ENCODE measurements at places on chromosomes 7 and 10.
A peak's percentile ranks its signal among the peaks of the same experiment; 100 is the strongest.

GRCh38 chr7:1513657-1514095, 9.5 kb upstream of the INTS1 start:
- DNase-seq = no peak

- DNase-seq = no peak
Observed at GRCh38 chr10:43040482-43041256, 36.2 kb upstream of the RET start.

DNA sequence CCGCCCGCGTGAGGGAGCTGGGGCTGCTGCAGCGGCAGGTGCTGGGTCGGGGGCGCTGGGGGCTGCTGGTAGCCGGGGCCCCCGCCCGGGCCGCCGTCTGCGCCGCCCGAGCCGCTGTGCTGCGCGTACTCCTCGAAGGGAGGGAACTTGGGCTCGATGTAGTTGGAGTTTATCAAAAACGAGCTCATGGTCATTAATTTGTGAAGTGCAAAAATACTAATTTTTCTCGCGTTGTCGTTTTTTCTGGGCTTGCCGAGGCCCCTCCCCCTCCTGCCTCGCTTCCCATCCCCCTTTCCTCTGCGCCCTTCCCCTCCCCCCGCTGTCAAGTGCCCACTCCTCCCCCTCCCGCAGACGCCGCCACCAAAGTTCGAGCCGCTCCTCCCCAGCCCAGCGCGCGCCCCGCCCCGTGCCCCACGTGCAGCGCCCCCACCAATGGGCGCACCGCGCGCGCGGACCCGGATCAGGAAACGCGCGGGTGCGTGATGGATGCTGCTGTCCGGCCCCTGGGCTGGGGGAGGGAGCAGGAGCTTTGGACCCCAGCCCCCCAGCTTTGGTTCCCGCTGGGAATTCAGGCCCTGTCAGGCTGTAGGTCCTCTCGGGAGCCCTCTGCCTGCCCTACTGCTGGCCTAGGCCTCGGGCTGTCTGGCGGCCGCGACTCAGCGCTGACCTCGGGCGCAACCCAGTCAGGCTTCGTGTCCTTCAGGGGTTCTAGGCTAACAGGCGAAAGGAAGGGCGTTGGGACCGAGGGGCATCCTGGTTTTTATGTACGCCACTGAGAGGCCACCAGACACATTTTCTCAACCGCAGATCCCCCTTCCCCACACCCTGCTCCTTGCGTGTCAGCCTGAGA, at the start of gene HOXA4:
Gene HOXA4, minus strand, starts transcription at position 218 of the 850 bp plus-strand sequence. Its CDS starts 24 bp downstream, at position 194.
- DNase-seq = peak; percentile 84

DNA sequence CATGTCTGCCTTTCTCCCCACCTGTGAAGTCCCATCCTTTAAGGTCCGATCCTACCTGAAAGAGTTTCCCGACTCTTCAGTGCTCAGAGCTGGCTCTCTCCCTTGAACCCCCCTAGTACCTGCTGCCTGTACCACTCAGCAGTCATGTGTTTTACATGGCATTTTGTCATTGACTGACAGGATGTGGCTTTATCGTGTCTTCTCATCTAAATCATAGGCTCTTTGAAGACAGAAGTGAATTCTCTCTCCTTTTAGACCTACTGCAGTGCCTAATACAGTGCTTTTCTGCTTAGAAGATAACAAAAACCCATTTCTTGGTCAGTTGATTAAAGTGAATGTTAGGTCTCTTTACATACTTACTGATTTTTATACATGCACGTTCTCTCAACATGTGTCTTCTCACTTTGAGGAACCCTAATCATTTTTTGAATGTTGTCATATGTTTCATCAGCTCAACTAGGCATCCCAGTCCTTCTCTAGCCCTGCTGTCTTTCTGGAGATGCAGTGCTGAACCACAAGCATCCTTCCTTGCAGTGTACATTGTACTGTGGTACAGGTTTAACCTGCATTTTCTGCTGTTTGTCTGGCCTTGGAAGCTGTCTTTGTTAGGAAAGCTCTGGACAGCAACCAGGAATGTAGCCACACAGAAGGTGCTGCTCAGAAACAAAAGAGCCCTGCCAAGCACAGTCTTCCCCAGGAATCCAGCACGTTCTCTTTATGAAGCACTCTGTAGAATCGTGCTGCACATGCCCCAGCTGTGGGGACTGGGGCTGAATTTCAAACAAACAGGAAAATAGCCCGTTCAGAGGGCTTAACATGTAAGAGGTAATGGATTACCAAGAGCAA, 28.1 kb upstream of the LRRC4 start:
- no peak for DNase-seq

GRCh38 chr7:81780914-81781693, 11.3 kb upstream of the HGF start:
- no peak for DNase-seq

DNA sequence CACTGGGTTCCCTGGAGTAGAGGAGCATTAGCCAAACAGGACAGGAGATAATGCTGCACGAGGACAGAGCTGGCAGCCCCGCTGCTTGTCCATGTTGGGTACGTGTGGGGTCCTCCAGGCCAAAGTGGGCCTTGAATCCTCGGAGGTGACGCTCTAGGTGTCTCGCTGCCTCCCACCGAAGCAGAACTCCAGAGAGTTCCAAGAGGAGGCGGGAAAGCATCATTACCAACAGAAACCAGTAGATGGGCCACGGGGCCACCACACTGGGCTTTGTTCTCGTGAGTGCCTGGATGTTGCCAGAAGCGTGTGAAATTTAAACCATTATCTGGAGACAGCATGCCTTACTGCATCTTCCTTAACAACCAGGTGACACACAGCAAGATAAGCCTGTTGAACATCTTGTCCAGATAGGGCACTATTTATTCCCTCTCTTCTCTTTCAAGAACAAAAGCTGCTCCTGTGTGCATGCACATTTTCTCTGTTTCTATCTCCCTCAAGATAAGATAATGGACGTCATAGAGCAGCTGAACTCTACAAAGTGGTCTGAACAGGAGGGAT, 56.8 kb downstream of the TNS3 start:
- DNase-seq = no peak

DNA sequence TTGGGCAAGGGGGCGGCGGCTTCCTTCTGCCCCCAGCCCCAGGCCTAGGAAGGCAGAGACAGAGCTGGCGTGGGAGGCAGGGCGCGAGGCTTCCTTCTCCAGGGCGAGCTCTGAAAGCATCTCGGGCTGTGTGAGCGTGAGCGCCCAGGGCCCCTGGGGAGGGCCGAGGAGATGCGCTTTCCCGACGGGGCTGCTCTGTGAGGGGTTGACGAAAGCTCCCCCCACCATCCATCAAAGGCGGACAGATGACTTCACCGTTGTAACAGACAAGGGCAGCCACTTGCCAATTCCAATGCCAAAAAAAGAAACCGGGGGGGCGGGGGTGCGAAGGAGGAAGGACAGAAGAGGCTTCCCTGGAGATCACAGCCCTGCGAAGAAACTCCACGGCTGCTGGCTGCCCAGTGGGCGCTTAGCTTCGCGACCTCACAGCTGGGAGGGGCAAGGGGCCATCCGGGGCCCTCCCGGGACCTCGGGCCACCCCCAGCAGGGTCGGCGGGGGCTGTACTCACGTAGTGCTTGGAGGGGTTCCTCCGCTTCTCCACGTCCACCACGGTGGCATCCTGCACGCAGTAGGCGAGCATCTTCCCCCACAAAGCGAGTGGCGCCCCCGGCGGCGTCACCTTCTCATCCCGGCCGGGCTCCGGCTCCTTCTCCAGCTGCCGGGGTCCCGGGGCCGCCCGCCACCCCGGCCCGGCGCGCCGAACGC, 537 bp downstream of the SH3PXD2A start:
- DNase-seq = peak; percentile 57

All from HT1080 (cell line).